ENCODE measurements at places on chromosomes 4 and X.

DNA sequence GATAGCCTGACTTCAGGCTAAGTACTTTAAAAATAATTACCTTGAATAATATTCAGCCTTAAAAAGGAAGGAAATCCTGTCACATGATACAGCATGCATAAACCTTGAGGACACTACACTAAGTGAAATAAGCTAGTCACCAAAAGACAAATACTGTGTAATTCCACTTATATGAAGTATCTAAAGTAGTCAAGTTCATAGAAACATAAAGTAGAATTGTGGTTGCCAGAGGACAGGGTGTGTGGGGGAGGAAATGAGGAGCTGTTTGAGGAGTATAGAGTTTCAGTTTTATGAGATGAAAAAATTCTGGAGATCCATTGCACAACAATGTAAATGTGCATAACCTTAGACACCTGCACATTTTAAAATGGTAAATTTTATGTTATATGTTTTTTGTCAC, 5.6 kb upstream of the STPG2 start:
- no peak for DNase-seq

DNA sequence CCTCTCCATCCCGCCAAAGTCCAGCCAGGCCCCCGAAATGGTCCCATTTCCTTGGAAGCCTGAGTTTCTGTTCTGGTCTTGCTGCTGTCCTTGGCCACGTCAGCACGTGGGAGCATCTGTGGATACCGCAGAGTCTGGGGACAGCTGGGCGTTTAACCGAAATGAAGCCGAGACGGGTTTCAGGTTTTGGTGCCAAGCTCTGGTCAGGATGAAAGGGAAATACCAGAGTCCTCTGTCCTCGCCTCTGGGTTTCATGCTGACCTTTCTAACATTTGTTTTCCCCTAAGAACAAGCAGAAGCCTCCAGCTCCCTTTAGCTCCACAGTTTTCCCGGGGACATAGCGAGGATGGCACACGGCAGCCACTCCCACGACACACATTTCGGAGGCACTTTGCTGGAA, 19.7 kb downstream of the SHOX start:
- no peak for DNase-seq

DNA sequence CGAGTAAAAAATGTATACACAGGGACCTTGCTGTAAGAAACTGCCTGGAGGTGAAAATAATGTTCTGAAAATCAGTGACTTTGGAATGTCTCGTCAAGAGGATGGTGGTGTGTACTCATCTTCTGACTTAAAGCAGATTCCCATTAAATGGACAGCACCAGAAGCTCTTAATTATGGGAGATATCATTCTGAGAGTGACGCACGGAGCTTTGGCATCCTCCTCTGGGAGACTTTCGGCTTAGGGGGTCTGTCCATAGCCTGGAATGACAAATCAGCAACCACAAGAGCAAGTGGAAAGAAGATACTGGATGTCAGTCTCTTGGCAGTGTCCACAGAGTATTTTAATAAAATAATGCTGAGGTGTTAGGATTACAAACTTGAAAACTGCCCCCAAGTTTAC, 129.4 kb downstream of the THOC2 start:
- DNase-seq, result no peak

DNA sequence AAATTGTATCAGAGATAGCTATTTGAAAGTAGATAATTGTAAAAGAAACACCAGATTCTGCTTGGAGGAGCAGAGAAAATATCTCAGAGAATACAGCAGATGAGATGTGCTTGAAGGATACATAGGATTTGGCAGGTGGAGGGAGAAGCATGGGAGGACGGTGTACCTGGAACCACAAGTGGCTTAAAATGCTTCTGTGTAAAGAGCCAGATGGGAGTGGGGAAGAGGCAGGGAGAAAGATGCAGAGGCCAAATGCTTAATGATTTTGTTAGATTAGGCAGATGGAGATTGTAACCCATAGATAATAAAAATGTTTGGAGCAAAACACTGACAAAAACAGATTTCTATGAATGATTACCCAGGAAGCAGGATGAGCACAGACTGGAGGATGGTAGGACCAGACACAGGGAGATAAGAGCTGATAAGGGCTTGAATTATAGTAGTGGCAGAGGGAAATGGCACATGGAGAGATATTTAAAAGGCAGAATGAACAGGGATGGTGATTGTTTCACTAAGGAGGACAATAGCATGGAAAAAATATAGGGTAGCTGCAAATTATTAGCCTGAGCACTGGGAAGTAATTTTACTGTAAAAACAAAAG, 145.7 kb upstream of the TBC1D9 start:
- no peak for DNase-seq

GRCh38 chr4:81353861-81354260, 117.8 kb downstream of the RASGEF1B start:
- DNase-seq, result no peak
